ENCODE measurements at places on chromosomes 4 and X.

DNA sequence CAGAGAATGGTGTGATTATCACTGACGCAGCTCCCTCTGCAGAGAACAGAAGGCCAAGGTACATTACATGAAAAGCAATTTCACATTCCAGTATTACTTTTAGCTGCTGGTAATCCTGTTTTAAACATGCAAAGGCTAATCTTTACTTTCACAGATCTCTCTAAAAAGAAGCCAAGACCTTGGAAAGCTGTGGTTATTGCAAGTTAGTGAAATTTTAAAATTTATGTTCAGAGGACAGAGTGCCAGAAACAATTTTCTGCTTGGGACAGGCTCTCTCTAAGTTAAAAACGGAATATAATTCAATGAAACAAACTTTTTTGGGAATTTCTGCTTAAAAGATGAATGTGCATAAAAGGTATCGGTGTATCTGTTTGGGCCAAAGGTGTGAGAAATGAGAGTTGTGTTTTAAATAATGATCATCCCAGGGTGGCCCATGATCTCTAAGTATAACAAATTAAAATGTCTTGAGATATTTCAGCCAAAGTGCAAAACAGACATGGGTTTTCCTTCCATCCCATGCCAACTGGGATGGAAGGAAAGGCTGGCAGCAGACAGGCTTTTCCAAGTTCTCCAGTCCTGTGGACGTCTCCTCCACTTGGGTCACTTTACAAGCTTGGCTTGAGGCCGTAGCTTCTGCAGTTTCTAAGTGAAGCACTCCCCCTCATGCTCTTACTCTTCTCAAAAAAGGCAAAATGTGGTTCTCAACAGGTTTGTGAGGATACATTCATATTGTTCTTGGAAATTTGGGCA, 118.0 kb downstream of the DRD5 start:
- no peak for DNase-seq

- no peak for DNase-seq
Observed at GRCh38 chr4:81038636-81039350, 8.3 kb downstream of the BMP3 start.

GRCh38 chr4:13611283-13611842, 16.2 kb downstream of the BOD1L1 start:
- no peak for DNase-seq

- no peak for DNase-seq
Observed at GRCh38 chr4:76637712-76638361, 202.8 kb downstream of the SHROOM3 start.

DNA sequence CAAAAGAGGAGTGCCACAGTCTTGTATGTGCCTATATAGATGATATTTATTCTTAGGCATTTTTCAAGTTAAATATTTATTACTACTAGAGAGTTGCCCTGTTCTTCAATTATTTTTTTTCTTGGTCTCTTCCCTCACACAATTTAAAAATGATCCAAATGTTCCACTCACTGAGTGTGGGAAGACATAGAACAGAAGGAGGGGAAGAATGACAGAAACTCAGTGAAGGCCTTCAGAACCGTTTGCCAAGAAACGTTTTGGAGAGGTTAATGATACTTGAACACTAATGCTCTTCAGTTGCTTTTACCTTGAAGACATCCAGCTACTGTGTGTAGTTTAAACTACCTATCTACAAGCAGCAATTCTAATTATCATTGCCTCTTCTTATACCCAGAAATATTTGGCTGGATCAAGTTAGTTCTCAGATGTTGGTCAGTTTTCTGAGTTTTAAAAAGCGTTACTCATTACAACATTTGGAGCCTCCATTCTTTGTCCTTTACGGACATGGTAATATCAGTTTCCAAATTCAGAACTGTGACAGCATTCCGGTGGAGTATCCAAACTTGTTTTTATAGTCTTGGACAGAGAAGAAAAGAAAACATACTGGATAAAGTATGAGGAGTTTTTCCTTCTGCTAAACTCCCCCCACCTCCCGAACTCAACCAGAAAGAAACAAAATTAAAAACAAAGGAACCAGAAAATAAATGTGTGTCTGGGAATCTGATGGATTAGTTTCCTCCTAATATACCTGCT, 389.7 kb downstream of the SPRY1 start:
- no peak for DNase-seq

DNA sequence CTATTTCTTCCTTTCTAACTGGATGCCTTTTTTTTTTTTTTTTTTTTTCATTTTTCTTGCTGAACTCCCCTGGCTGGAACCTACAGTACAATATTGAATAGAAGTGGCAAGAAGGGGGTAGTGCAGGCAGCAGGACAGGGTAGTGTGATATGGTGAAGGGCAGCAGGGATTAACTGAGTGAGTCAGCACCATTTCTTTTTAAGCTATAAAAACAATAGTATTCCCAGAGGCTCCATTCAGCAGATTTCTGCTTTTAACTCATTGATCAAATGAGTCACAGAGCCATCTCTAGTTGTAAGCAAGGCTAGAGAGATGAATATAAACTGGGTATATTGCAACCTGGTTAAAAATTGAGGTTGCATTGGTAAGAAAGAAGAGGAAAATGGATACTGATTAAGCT, 53.6 kb upstream of the SETD7 start:
- DNase-seq, result no peak

DNA sequence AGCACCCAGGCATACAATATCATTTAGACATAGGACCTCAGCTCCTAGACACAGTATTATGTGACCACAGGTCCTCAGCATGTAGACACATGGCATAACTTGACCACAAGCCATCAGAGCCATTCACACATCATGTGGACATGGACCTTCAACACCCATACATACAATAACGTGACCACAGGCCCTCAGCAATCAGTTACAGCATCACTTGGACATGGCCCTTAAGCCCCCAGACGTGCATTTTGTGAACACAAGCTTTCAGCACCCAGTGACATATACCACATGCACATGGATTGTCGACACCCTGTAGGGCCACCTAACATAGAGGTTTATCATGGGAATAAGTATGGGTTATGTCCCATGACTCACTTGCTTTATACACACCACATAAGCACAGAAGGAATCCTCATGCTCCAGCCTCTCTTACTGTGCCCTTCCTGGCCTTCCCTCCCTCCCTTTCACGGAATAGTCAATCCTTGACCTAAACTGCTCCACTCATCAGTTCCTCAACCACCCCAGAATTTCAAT, 1.9 kb downstream of the TSPYL2 start:
- DNase-seq, result no peak

- DNase-seq, result no peak
Observed at GRCh38 chr4:65789805-65790204, 119.5 kb upstream of the EPHA5 start.

DNA sequence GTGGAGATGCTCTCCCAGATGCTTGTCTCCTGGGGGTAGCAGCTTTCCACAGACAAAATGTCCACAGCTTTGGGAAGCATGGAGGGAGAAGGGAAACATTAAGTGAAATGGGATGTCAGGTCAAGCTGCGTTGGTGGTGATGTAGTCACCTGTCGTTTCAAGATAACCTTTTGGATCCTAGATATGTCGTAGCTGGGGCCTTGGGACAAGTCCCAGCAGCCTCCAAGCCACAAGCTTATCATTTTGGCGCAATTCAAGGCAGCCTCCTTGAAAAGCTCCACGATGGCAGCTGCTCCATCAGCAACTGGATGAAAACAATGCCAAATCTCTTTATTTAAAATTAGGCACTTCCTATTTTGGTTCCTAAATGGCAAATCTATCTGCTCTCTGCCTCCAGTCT, 52.0 kb downstream of the RTL9 start:
- DNase-seq, result no peak

DNA sequence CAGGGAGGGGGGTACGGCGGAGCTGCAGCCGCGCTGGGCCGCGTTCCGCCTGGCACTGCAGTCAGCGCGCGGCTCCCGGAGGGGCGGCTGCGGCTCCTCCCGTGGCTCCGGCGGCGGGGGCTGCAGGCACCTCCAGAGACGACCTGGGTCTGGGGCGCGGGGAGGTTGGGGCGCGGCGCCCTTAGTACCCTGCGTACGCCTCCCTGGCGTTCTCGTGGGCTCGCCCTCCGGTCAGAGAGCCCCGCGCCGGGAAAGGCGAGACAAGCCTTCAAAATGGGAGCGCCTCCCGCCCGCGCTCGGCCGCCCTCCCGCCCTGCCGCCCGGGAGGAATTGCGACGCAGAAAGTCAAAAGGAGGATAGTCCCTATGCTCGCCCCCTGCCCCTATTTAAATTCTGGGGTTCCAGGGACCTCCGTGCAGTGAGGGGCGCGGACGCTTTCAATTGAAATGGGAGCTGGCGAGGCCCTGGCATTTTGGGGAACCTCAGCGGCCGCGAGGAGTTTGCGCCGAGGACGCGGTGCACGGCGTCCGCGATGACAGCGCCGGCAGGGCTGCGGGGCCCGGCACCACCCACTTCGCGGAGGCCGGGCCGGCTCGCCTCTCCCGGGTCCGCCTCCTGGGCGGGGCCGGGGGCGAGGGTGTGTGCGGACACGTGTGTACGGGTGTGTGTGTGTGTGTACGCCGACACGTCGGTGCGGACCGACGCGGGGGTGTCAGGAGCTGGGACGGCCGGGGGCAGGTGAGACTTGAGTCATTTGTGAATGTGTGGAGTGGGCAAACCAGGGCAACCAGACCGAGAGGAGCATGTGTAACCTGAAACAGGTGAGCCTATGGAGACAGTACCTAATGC, 544 bp downstream of the HERC3 start:
- DNase-seq, result peak; percentile 77

DNA sequence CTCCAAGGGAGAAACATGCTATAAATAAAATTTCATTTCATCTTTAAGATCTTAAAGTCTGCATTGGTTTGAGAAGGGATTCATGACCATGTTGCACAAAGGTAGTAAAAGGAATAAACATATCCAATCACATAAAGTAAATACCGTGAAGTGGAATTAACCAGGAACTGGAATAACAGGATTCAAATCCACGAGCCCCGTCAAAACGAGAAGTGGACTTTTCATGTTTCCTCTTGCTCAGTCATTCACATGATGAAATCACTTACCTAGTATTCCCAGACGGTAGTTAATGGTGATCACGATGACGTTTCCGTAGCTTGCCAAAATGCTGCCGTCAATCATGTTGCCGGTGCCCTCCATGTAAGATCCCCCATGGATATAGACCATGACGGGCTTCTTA, 199.7 kb downstream of the NLGN4X start:
- no peak for DNase-seq

DNA sequence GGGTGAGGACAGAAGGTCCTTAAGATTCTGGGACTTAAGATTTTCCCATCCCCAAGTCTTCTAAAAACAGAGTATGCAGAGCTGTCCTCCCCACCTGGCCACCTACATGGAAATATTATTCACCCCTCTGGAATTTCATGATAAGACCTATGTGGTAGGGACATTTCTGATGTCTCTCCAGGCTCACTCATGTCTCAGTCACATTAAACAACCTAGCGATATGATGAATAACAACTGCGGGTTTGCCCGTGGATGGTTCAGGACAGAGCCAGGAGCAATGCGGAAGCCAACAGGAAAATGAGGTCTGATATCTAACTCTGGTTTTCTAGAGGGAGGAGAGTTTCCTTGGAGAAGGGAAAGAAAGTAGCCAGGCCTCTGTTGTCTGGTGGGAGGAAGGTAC, 47.4 kb downstream of the TEX13A start:
- no peak for DNase-seq

GRCh38 chr4:174628191-174628590, 105.9 kb upstream of the HPGD start:
- DNase-seq, result no peak

DNA sequence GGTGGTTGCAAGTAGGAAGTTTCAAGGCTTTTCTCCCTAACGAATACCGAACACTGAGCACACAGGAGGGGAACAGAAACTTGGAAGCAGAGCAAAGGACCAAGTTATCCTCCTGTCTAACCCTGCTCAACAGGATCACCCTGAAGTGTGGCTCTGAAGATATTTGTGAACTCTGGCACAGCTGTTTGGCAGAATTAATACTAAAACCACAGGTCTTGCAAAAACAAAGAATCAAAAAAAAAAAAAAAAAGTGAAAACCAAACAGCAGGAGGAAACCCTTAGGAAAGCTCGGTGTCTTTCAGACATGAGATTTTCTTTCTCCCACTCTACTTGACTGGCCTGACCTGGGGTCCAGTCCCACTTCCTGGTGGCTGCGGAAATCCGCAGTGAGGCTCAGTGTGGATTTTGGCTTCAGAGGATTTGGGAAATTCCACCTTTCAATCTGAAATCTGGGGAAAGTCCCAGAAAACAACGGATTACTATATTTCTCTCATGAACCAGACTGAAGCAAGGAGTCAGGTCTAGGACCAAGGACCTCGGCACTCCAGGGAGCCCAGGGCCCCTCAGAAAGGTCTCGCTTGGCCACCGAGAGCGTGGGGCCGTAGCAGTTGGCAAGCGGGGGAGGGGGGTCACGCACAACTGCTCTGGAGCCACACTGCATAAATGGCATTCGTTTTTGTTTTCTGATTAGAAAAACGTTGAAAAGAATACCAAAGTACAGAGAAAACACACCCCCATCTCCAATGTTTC, 867 bp downstream of the TIFA start:
- DNase-seq, result no peak

GRCh38 chrX:65688403-65688871, 21.0 kb downstream of the MSN start:
- DNase-seq, result no peak

- DNase-seq, result no peak
Observed at GRCh38 chr4:15504041-15504440, 34.4 kb downstream of the CC2D2A start.
